HT1080 (cell line): ENCODE measurements at places on chromosomes 4 and X. TPM values are rescaled to one million over a fixed set of nuclear protein-coding genes. Genes with fewer than 3 reads are reported as not detected.

GRCh38 chr4:150242820-150243458, 164.7 kb downstream of the DCLK2 start:
- peak; percentile 55 for DNase-seq

GRCh38 chr4:153081006-153081580, 123.2 kb upstream of the TRIM2 start:
- DNase-seq, result no peak

DNA sequence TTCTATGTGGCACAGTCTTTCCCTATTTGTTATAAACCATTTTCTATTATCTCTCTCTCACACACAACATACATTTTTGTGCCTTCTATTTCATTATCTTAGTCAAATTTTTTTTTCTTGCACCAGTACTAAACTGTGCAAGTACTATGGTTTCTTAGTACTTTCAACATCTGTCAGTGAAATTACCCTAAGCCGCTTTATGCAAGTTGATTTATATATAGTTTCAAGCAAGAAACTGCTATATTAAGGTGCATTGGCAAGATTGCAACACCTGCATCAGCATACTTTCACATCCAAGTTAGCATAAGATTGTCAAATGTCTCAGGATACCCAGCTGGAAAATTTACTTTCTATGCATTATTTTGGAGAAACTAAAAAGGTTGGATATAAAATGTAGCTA, 180.2 kb upstream of the FSTL5 start:
- DNase-seq, result no peak

LEF1 gene
- 24.9 and 27.7 TPM in 2 replicates for total RNA-seq

DNA sequence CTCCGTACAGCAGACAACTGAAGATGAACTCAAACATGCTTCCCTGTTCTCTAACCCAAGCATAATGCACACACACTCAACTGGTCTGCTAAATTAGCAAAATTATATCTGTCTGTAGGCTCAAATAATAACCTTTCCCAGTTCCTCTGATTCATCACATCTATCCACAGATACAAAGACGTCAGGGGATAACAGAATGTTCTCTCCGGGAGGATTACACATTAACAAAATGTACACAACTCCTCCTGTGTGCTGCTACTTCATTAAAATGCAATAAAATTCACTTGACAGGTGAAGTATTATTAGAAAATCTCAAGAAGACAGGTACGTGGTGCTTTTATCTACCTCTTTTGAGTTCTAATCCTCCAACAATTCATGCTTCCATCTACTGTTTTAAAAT, 57.4 kb downstream of the FAT1 start:
- no peak for DNase-seq

DNA sequence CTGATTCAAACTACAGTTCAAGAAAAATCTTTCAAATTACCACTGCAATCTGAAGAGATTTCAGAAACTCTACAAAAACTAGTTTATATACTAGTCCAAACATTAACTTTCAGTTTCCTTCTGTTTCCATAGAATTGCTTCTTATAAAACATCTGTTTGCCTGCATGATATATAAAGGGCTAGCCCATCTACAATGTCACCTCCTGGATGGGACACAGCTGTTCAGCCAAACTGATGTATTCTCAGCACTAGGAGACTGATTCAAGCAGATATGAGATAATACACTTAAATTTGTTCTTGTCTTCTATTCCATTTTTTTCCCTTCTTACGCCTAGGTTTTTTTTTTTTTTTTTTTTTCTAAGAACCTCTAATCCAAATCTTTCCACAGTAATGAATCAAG, 1569.7 kb upstream of the IGFBP7 start:
- no peak for DNase-seq

DNA sequence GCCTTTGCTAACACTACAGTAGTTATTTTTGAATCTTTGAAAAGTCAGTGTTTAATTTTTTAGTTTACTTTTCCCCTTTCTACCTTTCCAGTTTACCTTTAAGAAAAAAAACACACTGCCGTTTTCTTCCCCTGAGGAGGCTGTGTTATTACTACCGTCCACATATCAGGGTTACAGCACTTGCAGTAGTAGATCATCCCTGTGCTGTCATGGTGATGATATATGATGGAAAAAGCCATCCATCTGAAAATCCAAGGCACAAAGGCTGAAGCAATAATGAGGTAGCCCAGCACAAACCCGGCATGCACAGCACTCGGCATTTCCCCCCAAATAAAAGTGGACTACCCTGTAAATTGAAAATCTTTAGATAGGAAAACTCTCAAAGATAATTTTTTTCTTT, 258.7 kb downstream of the CXXC4 start:
- no peak for DNase-seq

RPS6KA3 gene
- 19.6 and 24.4 TPM in 2 replicates for total RNA-seq

GRCh38 chr4:1199556-1200331, 27.4 kb upstream of the SPON2 start:
- DNase-seq, result no peak

- peak; percentile 98 for DNase-seq
Observed at GRCh38 chr4:74659576-74660411, 134.5 kb downstream of the BTC start.

GRCh38 chrX:14357314-14357713, 172.0 kb upstream of the GLRA2 start:
- peak; percentile 0 for DNase-seq

- DNase-seq, result no peak
Observed at GRCh38 chrX:73206366-73206765, 8.3 kb downstream of the NAP1L2 start.

COL4A6 gene
- total RNA-seq, result 0.07 and 0.08 TPM in 2 replicates

NDNF gene
- total RNA-seq, result 0.27 and 0.90 TPM in 2 replicates

GAGE2A gene
- total RNA-seq, result 5.9 and 15.7 TPM in 2 replicates

HS3ST1 gene
- 0.57 and 3.5 TPM in 2 replicates for total RNA-seq

GRCh38 chr4:21209860-21210259, 509.6 kb downstream of the PACRGL start:
- peak; percentile 44 for DNase-seq

GRCh38 chrX:143455046-143455445, 62.2 kb downstream of the SPANXN3 start:
- DNase-seq, result no peak

DNA sequence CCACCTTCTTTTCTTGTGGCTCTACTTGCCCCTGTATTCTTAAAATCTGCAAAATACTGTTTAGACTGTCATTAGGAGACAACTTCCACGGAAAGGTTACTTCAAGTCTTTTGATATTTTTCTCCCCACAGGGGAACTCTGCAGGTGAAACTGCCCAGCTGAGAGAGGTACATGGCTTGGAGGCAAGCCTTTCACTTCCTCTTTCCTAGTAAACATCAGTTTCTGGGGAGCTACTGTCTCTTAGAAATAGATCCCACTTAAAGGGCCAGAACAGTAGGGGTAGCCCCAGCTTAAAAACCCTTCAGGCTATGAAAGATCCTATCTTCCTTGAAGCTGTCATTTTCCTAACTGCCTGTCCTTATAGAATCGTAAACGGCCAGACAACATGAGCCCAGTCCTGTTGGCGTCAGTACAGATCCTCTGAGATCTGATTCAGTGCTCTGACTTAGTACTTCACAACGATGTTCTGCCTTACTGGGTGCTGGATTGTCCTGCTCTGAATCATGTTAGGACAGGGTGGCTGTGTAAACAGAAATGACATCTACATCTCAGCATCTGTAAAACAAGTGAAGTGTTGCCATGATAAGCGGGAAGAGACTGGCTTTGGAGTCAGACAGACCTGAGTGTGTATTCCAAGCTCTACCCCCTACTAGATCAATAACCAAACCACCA, 102.1 kb downstream of the ITIH6 start:
- no peak for DNase-seq

STPG2 gene
- 0.03 TPM in 1 of 2 replicates, not detected in the other for total RNA-seq

DNA sequence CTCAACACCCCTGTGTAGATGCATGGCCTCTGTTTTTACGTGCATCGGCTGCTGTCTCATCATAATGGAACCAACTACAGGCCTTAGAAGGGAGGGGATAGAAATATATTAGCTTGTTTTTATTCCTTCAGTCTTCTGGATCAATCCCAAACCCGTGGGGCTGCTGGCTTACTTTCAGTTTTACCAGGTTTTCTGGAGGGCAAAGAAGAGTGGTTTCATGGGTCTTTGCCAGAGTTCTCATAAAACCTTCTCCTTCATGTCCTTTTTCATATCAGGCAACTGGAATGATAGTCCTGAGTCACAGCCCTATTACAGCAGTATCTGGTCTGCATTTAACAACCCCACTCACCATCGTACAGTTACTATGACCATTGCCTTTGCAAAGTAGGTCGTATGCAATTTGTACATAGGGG, 34.6 kb downstream of the PPP2R2C start:
- DNase-seq, result peak; percentile 70

DNA sequence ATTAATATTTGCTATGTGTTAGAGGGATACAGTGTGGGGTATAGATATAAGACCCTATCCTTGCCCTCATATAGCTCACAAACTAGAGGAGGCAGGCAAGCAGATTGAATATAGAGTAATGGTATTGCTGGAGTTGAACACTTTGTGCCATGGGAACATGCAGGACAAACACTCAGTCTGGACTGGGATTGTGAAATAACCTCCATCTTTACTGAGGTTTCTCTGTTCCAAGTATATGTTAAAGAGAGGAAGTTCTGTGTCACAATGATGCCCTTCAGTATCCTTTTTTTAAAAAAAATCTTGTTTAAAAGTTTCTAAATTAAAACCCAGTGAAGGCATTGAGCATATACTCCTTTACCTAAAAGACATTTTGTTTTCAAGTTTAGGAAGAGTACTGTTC, 8.7 kb downstream of the FABP2 start:
- no peak for DNase-seq

- DNase-seq, result no peak
Observed at GRCh38 chr4:61407642-61408618, 207.8 kb downstream of the ADGRL3 start.

MAGEA12 gene
- total RNA-seq, result 142 and 151 TPM in 2 replicates

PPP1R2C gene
- total RNA-seq, result not detected in 2 replicates

MID1IP1 gene
- total RNA-seq, result not detected in 2 replicates

GRCh38 chr4:7564242-7564641, 129.5 kb upstream of the PSAPL1 start:
- DNase-seq, result no peak

DNA sequence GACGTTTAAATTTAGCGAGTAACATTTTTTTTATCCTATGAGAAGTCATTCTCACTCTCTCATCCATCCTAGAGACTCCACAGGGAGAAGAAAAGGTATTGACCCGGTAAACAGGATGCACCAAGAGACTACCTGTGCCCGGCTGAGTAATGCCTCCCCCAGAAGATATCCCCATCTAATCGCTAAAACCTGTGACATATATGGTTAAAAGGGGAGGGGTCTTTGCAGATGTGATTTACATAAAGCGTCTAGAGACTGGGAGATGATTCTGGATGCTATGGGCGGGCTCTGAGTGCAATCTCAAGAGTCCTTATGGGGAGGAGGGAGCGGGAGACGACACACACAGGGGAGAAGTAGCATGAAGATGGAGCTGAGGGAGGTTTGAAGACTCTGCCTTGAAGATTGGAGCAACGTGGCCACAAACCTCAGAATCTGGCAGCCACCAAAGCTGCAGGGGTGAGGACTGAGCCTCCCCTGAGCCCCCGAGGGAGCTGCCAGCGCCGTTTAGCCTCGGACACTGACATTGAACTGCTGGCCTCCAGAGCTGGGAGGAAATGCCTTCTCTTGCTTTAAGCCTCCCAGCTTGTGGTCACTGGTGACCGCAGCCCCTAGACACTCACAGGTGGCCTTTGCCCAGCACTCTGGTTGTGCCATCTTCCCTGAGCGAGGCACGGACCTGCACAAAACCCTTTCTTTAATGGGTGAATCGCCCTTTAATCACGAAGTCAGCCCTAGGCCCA, 11.2 kb downstream of the ABLIM2 start:
- DNase-seq, result no peak

GRCh38 chrX:150314186-150314585, 48.9 kb upstream of the MAMLD1 start:
- no peak for DNase-seq

MAGEC1 gene
- total RNA-seq, result 0.07 TPM in 1 of 2 replicates, not detected in the other

TMSB15C gene
- total RNA-seq, result 0.35 and 0.73 TPM in 2 replicates

- DNase-seq, result no peak
Observed at GRCh38 chr4:150816491-150816890, 198.6 kb downstream of the LRBA start.

KDR gene
- 0.17 and 0.58 TPM in 2 replicates for total RNA-seq

- no peak for DNase-seq
Observed at GRCh38 chrX:135006187-135006586, 15.4 kb downstream of the SMIM10 start.

POU3F4 gene
- not detected in 2 replicates for total RNA-seq

DNA sequence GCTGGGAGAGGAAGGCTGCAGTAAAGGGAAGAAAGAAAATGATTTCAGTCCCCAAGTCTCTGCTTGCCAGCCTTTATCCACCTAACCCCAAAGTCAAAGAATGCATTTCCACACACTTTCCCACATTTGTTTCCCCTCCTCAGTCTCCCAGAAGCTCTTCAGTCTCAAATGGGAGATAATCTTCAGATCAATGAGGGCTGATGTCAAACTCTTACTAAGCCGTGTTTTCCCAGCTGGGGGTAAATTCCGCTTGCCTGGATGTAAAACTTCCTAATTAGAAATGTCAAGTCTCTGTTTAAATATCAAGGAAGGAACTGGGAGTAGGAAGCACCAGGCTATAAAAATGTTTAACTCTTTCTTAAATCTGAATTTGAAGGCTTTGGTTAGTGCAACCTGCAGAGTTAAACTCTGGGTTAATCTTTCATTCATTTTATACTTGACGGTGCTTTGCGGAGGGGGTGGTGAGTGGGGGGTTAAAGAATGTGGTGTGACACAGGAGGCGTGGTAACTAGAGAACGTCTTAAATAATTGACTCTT, 601.4 kb upstream of the ACTRT1 start:
- DNase-seq, result no peak

DNA sequence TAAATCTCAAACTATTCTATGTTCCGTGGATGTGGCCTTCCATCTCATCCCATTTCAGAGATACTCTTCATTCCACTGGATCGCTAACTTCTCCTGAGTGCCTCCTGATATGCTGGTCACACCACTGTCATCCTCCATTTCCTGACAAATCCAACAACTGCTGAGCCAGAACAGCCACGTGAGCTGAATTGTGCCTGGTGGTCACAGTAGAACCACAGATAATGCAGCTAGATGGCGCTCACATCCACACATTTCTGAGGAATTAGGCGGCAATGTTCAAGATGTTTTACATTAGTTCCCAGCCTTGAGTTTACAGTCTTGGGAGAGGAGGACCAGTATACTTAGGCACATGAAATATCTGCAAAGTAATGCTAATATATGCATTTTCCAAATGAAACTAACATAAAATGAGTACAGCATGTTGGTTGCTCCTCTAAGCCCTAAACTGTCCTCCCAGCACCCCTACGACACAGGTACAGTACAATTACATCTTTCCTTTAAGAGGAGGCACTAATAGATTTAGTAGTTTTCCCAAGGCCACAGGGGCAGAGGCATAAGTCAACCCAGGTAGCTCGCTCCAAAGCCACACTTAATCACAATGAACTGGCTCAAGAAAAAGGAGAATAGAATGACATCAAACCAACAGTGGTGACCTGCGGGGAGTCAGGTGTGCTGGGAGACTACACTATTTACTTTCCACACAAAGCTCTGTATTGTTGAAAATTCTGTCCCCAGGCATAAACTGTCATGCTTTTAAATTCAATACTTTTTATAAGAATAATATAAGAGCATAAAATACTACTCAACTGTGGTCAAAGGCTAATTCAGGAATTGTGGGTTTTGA, 134.2 kb downstream of the CHIC2 start:
- DNase-seq, result peak; percentile 84

RBMX2 gene
- total RNA-seq, result 21.7 and 25.4 TPM in 2 replicates

GRCh38 chrX:93420090-93420489, 253.3 kb downstream of the NAP1L3 start:
- DNase-seq, result no peak

- no peak for DNase-seq
Observed at GRCh38 chrX:154720067-154720466, 30.8 kb downstream of the GAB3 start.

- no peak for DNase-seq
Observed at GRCh38 chrX:122464341-122464740, 719.7 kb upstream of the GRIA3 start.
